ENCODE measurements at places on chromosomes 2 and 18.

- no peak for DNase-seq
These were observed 90.3 kb downstream of the COL6A3 start for GRCh38 chr2:237323656-237324055.

GRCh38 chr18:35639296-35639695 is 57.8 kb downstream of the GALNT1 start:
- DNase-seq: no peak

DNA sequence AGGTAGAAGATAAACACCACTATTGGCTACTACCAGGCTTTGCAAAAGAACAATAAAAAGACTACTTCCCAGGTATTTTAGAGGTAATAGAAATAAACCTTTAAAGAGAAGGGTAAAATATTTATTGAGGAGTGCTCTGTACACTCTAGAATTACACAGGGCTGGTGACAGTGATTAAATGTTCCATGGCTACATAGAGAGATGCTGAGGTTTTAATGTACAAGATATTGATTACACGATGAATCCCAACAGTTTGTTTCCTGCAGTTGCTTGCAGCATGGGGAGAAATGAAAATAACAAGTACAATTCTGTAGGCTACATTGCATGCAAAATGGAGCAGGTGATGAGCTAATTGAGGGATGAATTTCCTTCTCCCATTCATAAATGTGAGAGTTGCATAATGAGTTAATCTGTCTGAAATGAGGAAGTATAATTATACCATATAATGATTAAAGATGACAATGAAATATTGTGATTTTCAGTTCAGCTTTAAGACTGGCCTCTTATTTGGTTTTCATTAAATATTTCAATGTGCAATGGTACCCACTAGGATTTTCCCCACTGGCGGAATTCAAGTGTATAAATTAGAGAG is 266.1 kb downstream of the SOCS6 start:
- DNase-seq: no peak

- no peak for DNase-seq
These were observed 8.2 kb downstream of the IGFBP5 start for GRCh38 chr2:216687111-216687510.

GRCh38 chr2:173193925-173194324 is 118.3 kb downstream of the MAP3K20 start:
- no peak for DNase-seq

- no peak for DNase-seq
These were observed 908 bp downstream of the STAT1 start for GRCh38 chr2:191012845-191013681.

DNA sequence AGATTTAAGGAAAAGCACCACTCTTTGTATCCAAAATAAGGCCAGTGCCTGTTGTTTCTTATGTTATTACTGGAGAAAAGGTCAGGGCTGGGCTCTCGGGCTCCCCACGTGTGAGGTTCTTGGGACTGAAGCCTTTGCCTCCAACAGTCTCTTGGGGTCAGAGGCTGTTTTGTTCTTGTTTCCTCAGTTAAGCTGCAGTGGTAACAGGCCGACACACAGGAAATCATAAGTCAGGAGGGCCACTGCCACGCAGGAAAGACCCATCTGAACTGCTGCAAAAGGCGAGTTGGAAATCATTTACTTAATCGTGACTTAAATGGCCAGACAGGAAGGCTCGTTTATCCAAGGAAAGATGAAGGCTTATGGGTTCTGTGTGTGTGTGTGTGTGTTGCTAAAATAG is 30.3 kb upstream of the IL37 start:
- DNase-seq: no peak

GRCh38 chr2:150341982-150342680 is 145.3 kb downstream of the RND3 start:
- DNase-seq: no peak

DNA sequence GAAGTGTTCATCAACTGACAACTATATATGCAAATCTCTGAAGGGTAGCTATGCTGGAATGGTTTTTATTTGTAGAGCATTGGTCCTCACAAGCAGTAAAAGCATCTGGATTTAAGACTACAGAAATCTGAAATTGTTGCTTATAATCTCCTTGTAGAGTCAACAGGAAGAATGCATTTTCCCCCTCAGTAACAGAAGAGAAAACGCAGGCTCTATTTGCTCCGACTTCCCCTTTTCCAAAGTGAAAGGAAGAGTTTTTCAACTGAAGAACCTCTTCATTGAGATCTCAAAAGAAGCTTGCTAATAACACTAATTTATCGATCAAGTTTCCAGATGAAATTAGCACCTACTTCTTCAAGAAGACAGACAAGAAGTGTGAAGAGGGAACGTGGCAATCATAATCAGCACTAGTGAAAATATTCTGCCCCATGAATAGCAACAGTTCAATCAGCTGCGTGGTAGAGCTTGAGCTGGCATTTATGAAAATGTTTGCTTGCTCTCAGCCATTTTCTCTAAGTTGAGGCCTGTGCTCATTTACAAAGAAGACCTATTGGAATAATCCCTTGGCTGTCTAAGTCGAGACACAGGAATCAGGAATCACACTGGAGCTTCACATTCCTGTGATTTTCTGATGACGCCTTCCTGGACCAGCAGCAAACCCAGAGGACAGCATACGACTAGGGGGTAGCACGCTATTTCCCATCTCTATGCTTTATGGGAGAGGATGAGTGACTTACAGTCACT is 43.7 kb downstream of the TGIF1 start:
- no peak for DNase-seq

DNA sequence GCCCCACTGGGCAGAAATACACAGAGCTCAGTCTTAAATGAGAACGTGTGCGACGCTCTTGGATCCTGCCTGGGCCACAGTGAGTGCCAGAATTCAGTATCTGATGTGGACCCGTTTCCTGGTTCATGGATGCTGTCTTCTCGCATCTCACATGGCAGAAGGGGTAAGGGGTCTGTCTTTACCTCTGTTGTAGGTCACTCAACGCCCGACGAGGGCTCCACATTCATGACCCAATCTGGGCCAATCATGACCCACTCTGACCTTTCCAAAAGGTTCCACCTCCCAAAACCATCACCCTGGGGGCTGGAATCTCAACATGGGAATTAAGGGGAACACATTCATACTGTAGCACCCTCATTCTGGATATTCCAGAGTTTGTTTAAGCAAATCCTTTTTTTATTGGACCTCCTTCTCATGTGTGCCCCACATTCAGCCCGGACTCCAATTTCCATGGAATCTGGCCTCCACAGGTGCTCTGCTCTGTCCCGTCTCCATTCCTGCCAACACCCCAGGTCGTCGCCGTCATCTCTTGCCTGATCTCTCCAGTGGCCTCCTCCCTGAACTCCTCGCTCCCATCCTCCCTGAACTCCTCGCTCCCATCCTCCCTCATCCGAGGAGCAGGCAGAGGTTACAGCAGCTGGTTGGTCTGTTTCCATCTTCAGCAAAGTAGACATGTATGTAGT is 78.9 kb upstream of the OTOS start:
- peak; percentile 2 for DNase-seq

GRCh38 chr2:201126308-201127151 is 10.6 kb downstream of the CFLAR start:
- DNase-seq: no peak

GRCh38 chr2:41182961-41183360 is 731.1 kb upstream of the SLC8A1 start:
- no peak for DNase-seq

GRCh38 chr2:198476007-198476406 is 671.6 kb downstream of the PLCL1 start:
- DNase-seq: no peak

DNA sequence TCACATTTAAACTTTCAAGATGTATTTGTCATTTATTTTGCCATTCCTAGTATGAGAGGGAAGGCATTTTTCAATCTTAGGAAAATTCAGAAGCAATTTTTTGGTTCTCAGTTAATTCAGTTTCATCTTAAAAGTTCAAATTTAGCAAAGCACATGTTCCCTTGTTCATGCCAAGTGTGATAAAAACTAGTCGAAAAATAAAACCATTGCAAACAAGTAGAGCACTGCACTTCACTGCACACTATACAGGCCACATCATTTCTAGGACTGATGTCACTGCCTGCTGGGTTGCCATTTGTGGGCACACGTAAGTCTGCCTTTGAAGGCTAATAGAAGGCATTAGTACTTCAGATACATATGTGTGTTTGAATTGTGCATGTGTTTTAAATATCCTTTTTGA is 14.3 kb downstream of the TBR1 start:
- no peak for DNase-seq

GRCh38 chr2:134675314-134675713 is 43.5 kb downstream of the TMEM163 start:
- DNase-seq: no peak

GRCh38 chr2:160125828-160126227 is 63.4 kb upstream of the PLA2R1 start:
- DNase-seq: no peak

Measured in right forelimb (tissue), 1 donor.